ENCODE measurements at places on chromosomes 1 and 21.
A peak's percentile ranks its signal among the peaks of the same experiment; 100 is the strongest.

GRCh38 chr1:229334269-229334668, 8.6 kb downstream of the CCSAP start:
- DNase-seq, result no peak

- DNase-seq, result no peak
Measured at GRCh38 chr1:204602111-204602579, 83.4 kb downstream of the LRRN2 start.

GRCh38 chr21:37176716-37177115, 90.4 kb downstream of the VPS26C start:
- no peak for DNase-seq

- no peak for DNase-seq
Measured at GRCh38 chr1:8376358-8376840, 58.5 kb downstream of the SLC45A1 start.

GRCh38 chr1:12621346-12622335, 3.6 kb upstream of the DHRS3 start:
- DNase-seq, result no peak

DNA sequence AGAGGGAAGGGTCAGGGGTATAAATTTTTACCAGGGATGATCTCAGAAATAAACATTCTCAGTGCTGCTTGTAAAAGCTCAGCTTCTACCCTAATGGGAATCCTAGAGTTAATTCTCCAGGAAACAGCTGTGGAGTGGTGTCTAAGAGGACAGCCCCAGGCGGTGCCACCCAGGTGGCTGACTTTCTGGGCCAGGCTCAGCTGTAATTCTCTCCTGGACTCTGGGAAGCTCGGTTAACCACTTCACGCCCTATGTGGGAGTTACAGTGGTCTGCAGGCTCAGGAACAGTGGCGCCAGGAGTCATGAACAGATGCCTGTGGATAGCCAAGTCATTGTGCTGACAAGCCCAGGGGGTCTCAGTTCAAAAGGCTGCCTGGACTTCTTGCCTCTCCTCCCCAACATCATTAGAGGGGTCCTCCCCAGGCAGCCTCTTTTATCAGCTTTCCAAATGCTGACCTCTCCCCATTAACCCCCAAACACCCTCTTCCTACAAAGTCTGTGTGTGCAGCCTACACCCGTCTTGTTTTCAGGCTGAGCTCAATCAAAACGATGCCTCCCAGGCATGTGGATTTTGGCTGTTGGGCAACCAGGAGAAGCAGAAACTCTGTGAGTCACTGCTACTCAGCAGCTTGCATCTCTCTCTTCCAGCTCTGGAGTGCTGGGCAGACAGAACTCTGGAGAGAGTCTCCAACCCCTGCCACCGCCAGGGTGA, 1.2 kb downstream of the HHIPL2 start:
- no peak for DNase-seq

DNA sequence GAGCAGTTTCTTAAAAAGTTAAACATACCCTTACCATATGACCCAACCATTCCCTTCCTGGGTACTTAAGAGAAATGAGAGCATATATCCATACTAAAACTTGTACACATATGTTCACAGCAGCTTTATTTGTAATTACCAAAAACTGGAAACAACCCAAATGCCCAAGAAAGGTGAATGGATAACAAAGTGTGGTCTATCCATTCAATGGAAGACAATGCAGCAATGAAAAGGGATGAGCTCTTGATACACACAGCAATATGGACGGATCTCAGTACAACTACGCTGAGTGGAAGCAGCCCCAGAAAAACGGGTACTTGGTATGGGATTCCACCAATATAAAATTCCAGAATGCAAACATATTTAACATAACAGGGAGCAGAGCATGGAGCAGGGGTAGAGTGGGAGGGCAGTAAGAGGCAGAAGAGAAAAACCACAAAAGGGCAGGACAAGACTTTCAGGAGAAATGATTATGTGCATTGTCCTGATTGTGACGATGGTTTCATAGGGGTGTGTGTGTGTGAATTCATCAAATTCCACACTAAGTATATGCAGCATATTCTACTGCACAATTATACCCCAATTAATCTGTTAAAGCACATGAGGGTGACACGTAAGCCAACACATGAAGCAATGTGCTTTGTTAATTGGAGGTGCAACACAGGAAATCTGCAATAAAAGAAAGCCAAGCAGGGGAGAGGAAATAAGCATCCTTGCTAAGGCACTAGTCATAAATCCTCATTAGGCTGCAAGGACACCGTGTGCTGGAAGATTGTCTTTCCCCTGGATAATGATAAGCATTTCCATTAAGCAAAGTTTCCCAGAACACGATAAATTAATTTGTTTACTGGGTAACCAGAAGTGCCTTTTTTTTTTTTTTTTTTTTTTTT, 113.1 kb upstream of the KRTAP19-8 start:
- no peak for DNase-seq

DNA sequence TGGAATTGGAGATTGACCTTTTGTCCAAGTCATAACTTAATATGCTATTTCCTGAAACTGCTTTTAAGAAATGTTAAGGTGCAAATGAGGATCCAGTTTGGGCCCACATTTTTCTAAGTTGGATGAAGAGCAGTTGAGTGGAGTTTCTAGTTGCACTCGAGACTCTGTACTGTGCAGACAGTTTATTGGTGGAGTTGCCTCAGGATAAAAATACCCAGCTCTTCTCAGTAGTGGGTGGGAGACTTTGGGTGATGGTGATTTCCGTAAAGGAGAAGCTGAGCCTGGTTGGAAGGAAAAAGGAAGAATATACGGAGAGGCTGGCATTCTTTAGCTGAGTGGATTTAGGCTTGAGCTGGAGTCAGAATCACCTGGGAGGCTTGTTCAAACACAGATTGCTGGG, 49.9 kb downstream of the CAMTA1 start:
- no peak for DNase-seq

DNA sequence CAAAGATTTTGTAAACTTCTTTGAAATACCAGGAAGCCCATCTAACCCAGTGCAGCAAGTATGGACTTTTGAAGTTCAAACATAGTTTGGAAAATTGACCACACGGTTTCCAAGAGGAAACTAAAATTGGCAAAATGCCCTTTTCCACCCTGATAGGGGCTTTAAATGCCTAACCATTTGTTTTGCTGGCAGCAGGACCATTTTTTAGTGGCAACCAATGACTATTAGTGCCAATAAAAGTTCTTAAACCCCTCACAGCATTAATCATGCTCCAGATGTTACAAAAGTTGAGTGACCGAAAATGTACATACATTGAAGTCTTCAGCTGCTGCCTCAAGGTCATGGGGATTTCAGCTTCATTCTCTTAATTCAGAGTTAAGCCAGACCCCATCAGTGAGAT, 46.4 kb upstream of the ENAH start:
- no peak for DNase-seq

- no peak for DNase-seq
Measured at GRCh38 chr1:170510163-170510562, 21.8 kb upstream of the GORAB start.

DNA sequence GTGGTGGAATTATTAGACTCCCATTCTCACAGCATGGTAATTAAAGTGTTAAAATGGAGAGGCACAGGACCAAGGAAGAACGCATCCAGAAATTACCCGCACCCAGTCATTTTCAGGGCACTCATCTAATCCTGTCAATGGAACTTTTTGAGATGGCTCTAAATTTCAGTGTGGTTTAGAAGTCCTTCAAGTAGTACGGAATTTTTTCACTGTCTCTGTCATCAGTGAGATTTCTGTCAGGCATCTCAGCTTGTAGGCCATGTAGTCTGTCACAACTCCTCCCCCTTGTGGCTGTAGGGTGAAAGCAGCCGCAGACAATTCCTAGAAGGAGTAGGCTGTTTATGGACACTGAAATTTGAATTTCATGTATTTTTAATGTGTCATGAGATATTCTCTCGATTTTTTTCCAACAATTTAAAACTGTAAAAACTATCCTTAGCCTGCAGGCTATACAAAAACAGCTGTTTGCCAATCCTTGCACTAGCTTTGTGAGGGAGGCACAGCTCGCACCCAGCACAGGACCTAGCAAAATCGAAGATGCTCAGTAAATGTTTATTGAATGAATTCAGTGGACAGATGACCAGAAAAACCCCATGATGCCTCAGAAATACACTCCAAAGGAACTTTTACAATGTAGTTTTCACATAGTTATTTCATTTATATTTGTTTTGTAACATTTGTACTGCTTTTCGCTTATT, 6.6 kb upstream of the NUP133 start:
- DNase-seq, result peak; percentile 42

- no peak for DNase-seq
Measured at GRCh38 chr1:205506409-205507200, 2.1 kb downstream of the CDK18 start.

- no peak for DNase-seq
Measured at GRCh38 chr1:24948079-24948827, 18.2 kb upstream of the RUNX3 start.

DNA sequence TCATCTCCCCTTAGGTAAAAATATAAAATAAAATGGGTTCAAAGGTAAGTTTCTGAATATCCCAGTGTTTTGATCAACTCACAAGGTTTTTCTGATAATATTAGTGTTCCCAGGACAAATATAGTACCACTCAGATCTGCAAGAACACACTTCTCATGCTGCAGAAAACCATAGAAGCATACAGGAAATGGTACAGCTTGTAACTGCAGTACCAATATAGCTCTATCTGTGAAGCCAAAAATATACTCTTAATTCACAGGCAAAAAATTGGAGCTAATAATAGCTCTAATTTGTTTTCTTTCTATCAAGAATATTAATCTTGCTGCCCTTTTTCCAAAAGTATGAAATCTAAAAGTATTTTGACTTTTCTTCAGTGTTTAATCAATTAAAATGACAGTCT, 13.2 kb downstream of the VPS45 start:
- DNase-seq, result no peak

- DNase-seq, result peak; percentile 37
Measured at GRCh38 chr1:91555821-91556531, 55.3 kb downstream of the CDC7 start.

- no peak for DNase-seq
Measured at GRCh38 chr1:237181743-237182317, 139.8 kb downstream of the RYR2 start.

GRCh38 chr1:41766546-41766945, 152.2 kb downstream of the HIVEP3 start:
- no peak for DNase-seq

GRCh38 chr1:85934516-85934915, 222.1 kb downstream of the COL24A1 start:
- no peak for DNase-seq

GRCh38 chr1:174998569-174999215, 1.1 kb upstream of the CACYBP start:
- peak; percentile 14 for DNase-seq

DNA sequence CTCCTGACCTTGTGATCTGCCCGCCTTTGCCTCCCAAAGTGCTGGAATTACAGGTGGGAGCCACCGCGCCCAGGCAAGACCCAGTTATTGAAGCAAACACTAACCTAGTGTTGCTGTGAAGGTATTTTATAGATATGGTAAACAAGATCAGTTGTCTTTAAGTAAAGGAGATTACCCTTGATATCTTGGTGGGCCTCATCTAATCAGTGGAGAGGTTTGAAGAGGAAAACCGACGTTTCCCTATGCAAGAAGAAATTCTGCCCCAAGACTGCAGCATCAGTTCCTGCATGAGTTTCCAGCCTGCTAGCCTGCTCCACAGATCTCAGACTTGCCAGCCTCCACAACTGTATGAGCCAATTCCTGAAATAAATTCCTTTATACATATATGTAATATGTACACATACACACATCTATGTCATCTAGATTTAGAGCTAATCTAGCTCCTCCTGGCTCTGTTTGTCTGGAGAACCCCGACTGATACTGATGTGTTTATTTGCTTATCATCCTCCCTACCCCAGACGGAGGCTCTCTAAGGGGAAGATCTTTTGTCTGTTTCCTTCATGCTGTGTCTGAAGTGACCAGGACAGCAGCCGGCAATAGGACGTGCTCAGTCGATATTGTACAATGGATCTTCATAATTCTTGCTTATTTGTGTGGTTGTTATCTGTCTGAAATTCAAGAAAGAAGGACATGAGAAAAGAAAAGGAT, 90.9 kb downstream of the IER5 start:
- no peak for DNase-seq

DNA sequence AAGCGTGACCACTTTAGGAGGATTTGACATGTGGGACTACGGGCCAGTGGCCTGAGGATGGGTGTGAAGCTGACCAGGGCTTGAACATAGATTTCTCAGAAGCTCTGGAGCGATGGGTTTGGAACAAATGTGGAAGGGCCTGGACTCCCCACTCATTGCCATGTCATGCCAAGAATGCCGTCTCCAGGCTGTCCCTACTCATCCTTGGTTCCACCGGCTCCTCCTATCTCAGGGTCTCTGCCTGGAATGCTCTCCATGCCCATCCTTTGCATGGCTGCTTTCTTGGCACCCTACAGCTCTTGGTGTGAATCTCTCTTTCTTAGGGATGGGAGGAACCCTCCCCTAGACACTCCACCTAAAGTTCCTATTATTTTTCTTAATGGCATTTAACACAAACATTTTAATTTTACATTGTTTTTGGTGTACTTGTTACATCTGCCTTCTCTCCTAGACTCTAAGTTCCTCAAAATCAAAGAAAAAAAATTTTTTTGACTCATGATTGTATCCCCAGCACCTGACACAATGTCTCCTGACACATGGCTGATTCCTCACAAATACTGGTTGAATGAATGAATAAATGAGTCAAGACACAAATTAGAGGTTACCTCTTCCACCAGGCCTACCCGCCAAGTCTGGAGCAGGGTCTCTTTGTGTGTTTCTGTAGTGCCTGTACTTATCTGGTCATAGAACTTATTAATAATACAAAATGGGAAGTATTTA, 114.5 kb downstream of the OMA1 start:
- no peak for DNase-seq

Measured in T-helper 9 cell (primary cell).